ENCODE measurements at places on chromosomes 3 and 15.

- DNase-seq: no peak
These were observed 20.5 kb upstream of the SLC30A4 start for GRCh38 chr15:45543051-45543450.

- no peak for DNase-seq
These were observed 6.3 kb upstream of the CCR4 start for GRCh38 chr3:32945136-32945535.

- no peak for DNase-seq
These were observed 3.3 kb downstream of the NPTN start for GRCh38 chr15:73629798-73630429.

GRCh38 chr3:194399166-194399565 lies at the start of gene GP5:
Gene GP5, minus strand, starts transcription at chr3:194399266. Its CDS starts 984 bp downstream, at chr3:194398282.
- DNase-seq: no peak

GRCh38 chr15:90131848-90132247 lies 29.6 kb upstream of the IDH2 start:
- DNase-seq: no peak

GRCh38 chr3:144948711-144949110 lies 977.1 kb downstream of the DIPK2A start:
- DNase-seq: no peak

DNA sequence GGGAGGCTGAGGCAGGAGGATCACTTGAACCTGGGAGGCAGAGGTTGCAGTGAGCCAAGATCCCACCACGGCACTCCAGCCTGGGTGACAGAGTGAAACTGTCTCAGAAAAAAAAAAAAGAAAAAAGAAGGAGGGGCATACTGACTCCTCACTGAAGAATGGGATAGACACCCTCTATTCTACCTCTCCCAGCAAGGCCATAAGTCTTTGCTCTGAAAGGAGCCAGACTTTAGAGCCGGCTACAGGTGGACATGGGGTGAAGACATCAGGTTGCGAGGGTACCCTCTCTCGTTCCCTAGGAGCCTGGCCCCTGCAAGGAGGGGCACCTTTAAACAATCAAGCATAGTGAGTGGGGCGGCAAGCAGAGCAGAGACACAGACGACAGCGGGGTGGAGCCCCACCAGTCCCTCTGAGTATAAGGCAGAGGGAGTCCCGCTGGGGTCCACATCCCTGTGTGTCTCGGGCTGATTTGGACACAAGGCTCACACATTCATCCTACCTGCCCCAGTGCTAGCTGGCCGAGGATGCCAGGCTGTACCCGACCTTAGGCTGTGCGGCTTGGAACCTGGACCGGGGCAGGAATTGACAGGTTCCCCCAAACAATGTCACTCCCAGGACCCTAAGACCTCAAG lies 1.1 kb downstream of the GRAMD2A start:
- DNase-seq: no peak

DNA sequence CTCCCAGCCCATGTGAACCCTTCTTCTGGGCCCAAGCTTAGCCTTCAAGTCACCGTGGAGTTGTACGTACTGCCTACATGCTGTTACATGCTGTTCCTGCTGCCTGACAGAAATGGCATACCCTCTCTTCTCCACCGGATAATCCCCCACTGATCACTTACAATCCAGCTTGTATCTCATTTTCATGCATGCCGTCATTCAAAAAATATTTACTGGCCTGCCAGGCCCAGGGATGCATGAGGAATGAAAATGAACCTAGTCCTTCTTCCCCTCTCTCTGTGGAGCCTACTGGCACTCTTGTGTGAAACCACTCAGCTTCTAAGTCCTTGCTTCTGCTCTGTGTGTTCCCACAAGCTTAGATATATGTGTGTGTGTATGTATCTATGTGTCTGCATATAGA lies 60.6 kb downstream of the WNT5A start:
- DNase-seq: no peak

GRCh38 chr3:28502397-28502937 lies 153.8 kb upstream of the AZI2 start:
- no peak for DNase-seq

DNA sequence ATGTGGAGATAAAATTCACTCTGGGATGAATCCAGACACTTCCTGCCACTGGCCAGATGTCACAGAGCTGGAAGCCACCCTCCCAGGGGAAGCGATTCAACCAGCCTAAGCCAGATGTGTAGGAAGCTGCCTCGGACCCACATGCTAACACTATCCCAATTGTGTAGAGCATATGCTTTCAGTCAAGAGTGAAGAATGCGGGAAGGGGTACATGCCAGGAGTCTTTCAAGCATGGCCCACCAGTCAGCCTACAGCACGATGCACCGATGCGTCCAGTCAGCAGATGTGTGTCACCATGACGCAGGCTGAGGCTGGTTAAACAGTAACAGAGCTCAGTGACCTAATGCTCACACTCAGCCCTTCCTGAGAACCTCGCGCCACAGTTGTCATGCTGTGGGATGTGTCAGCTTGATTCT lies 38.8 kb upstream of the BNC1 start:
- no peak for DNase-seq

- no peak for DNase-seq
These were observed 156.2 kb downstream of the CLSTN2 start for GRCh38 chr3:140091143-140091542.

DNA sequence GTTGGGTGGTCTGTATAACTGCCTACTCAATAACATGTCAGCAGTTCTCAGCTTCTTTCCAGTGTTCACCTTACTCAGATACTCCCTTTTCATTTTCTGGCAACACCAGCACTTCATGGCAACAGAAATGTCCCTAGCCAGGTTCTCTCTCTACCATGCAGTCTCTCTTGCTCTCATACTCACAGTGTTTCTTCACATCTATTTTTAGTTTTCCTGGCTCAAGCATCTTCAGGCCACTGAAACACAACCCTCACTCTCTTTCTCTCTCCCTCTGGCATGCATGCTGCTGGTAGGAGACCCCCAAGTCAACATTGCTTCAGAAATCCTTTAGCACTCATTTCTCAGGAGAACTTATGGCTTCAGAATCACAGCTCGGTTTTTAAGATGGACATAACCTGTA lies at the start of gene CAPN3:
CAPN3 (plus strand) TSS at position 253 of the 400 bp plus-strand sequence. CDS start 305 bp downstream, outside the sequence.
- no peak for DNase-seq

GRCh38 chr15:52518487-52519371 lies 10.0 kb downstream of the MYO5A start:
- DNase-seq: no peak

DNA sequence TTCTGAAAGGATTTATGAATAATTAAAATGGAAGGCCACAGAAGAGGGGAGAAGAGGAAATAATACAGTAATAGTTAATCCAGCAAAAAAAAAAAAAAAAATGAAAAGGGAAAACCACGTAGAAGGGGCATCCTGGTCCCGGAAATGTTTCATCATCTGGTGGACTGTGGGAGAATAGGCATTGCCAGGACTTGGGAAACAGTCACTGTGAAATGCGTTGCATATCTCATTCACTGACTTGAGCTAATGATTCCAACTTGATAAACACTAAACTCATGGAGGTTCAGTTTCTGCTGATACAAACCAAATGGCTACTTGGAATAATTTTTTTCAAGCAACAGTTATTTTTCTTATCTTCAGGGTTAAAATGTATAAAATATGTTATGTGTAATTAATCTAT lies 3.2 kb downstream of the XCR1 start:
- no peak for DNase-seq

- DNase-seq: no peak
These were observed 3.5 kb downstream of the TBC1D5 start for GRCh38 chr3:17738921-17739320.

GRCh38 chr3:114319453-114319852 lies 25.6 kb downstream of the TIGIT start:
- no peak for DNase-seq

DNA sequence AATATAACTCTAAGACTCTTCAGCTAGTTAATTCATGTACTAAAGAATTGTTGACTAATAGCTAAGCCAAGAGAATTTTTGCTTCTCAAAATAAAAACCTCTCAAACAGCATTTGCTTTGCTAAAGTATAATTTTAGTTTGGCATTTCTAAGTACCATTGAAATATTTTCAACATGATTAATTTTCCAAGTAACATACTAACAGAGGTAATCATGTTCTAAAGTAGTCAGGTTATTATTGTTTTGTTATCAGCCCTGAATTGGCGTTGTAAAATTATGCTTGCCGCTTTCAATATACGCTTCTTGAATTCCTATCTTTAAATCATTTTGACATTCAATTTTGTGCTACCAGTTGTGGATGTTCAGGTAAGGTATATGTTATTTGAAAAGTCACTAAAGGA lies 134.3 kb downstream of the CNTN6 start:
- DNase-seq: no peak

- DNase-seq: no peak
These were observed 244.9 kb upstream of the MCTP2 start for GRCh38 chr15:93986400-93986984.

DNA sequence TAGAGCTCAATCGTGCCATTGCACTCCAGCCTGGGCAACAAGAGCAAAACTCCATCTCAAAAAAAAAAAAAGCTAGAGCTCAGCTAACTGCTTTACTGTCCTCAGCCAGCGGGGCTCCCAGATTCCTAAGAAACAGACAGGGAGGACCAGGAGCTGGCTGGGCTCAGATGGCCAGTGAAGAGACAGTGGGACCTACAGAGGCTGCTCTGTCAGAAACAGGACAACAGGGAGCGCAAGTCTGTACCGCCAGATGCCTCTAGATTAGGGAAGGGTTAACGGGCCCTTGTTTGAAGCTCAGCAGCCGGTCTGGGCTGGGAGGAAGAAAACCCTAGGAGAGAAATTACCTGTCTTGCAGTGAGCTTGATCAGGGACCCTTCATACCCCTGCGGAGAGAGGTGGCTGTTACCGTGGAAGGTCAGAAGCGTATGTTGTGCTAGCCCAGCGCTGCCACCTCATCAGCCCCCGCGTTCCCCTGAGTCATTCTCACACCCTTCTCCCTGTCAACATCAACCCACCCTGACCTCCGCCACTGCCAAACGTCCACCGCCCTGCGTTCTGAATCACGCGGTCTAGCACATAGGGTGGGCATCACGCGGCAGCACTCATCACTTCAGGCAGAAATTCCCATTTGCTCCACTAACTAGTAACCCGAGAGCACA lies 25.3 kb downstream of the RBPMS2 start:
- DNase-seq: no peak

GRCh38 chr3:153069598-153070510 lies 92.2 kb upstream of the RAP2B start:
- no peak for DNase-seq

GRCh38 chr3:31918179-31919150 lies 62.6 kb downstream of the OSBPL10 start:
- DNase-seq: no peak

GRCh38 chr3:171372694-171373093 lies 87.5 kb downstream of the TNIK start:
- no peak for DNase-seq

GRCh38 chr3:172080503-172080902 lies 41.1 kb downstream of the FNDC3B start:
- no peak for DNase-seq

DNA sequence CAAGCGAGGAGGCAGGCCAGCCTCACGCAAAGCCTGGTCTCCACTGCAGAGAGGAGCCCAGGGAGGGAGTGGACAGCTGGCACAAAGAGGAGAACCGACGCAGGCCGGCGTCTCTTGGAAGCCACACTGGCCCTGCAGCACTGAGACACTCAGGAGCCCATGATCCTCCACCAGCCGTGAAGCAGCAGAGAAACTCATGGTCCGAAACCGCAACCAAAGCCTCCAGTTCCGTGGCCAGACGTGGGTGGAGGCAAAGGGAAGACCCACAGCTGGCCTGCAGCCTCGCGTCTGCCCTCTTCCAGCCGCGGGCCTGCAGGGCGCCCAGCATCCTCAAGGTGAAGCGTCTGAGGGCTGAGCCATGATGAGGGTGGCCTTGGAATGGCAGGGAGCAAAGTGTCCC lies 62.2 kb upstream of the SEC61A1 start:
- no peak for DNase-seq

DNA sequence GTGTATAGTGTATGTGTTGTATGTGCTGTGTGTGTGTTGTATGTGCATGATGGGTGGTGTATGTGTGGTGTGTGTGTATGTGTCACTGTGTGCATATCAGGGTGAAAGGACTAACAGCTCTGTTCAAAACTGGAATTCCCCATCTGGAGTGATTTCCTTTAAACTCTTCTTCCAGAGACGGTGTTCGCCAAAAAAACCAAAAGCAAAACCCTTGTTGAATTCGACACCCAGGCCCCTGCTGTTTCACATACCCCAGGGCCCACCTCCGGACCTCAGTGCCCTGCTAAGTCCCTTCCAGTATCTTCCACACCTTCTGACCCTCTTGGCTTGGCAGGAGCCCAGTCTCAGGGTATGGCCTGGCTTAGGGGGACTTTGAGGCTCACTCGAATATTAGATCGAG lies 44.9 kb upstream of the SEC13 start:
- peak; percentile 25 for DNase-seq

GRCh38 chr3:72012363-72012762 lies 227.4 kb upstream of the PROK2 start:
- no peak for DNase-seq

DNA sequence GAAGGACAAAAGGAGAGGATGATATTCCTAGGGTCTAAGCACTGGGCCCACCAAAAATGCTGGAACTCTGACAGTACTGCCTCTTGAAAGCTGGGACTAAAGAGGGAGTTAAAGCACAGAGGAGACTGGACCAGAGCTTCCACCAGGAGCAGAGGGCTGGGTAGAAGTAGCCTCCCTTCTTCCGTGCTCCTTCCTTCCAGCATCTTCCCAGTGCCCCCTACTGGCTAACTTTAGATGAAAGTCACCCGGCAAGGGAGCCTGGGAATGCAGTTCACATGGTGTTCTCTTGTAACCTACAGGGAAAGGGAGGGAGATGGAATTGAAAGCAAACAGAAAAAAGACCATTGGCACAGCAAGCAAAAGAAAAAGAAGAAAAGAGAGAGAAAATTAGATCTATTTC lies 106.1 kb upstream of the COL8A1 start:
- DNase-seq: no peak

GRCh38 chr3:71949442-71949841 lies 164.5 kb upstream of the PROK2 start:
- no peak for DNase-seq

GRCh38 chr3:149564079-149564478 lies 89.6 kb downstream of the TM4SF4 start:
- DNase-seq: no peak

- DNase-seq: no peak
These were observed 38.2 kb downstream of the VPS13C start for GRCh38 chr15:62021991-62022600.

DNA sequence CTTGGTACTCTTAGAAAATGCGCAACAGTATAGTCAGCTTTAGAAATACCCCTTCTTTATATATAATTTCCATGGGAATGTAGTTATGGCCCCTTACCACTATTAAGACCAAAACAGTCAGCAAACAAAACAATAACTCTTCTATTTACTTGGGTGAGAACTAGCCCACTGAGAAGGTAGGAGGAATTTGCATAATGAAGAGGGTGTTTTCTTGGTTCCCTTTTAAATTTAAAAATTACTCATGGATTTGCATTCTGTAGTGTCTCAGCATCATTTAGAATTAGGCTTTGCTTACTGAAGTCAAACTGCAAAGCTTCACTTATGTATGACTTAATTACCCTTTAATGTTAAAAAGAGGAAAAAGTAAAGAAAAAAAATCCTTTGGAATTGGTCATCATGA lies 350.8 kb downstream of the PTPRG start:
- no peak for DNase-seq

- no peak for DNase-seq
These were observed 294.9 kb upstream of the ZNF385D start for GRCh38 chr3:22045882-22046281.
